ENCODE measurements at places on chromosomes 12 and 14. TPM values are rescaled to one million over a fixed set of nuclear protein-coding genes. Genes with fewer than 3 reads are reported as not detected.

- peak overlapping the region; percentile 93 for H3K27ac ChIP-seq
- peaks cover 3% of the 10 kb centered on the region for H3K36me3 ChIP-seq
- H3K4me1 ChIP-seq = peaks cover 45% of the 10 kb centered on the region
- H3K27me3 ChIP-seq = no peaks in the 10 kb centered on the region
Measured at GRCh38 chr12:22043943-22044342, 2.1 kb upstream of the CMAS start.

- H3K36me3 ChIP-seq = no peaks in the 10 kb centered on the region
- no peaks in the 10 kb centered on the region for H3K27me3 ChIP-seq
- peak overlapping the region; percentile 42 for H3K27ac ChIP-seq
- H3K4me3 ChIP-seq = peak overlapping the region; percentile 93
- DNase-seq = peak; percentile 29
Measured at GRCh38 chr12:124994437-124994975, 1.1 kb downstream of the BRI3BP start.

GRCh38 chr12:43453761-43454160 is 98.2 kb downstream of the ADAMTS20 start:
- no peak overlapping the region for H3K4me3 ChIP-seq
- H3K36me3 ChIP-seq = no peaks in the 10 kb centered on the region
- H3K4me1 ChIP-seq = no peaks in the 10 kb centered on the region
- DNase-seq = no peak

DNA sequence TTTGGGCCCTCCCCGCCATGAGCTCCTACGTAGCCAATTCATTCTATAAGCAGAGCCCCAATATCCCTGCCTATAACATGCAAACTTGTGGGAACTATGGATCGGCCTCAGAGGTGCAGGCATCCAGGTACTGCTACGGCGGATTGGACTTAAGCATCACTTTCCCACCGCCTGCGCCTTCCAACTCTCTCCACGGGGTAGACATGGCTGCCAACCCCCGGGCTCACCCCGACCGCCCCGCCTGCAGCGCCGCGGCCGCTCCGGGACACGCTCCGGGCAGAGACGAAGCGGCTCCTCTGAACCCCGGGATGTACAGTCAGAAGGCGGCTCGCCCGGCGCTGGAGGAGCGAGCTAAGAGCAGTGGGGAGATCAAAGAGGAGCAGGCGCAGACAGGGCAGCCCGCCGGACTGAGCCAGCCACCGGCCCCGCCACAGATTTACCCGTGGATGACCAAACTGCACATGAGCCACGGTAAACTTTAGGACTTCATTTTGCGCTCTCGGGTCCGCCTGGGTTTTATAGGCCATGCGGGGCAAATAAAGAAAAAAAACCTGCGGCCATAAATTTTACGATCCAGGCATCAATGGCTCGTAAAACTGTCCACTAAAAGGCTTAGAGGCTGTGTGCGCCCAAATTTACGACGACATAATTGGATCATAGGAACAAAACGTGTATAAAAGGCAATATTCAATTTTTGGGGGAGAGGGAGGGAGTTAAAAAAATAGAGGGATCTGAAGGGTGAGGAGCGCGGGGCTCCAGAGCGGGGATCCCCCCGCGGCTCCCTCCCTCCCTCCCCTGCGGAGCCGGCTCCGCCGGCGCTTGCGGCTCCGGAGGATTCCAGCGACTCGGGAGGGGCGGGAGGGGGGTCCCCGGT is 493 bp downstream of the HOXC5 start:
- peaks cover 20% of the 10 kb centered on the region for H3K36me3 ChIP-seq
- H3K4me1 ChIP-seq = peaks cover 11% of the 10 kb centered on the region
- peak; percentile 54 for DNase-seq
- no peak overlapping the region for H3K27ac ChIP-seq

GRCh38 chr12:65466911-65467310 is 188.4 kb downstream of the MSRB3 start:
- no peak for DNase-seq
- H3K4me3 ChIP-seq = no peak overlapping the region
- no peaks in the 10 kb centered on the region for H3K27me3 ChIP-seq
- H3K4me1 ChIP-seq = peaks cover 11% of the 10 kb centered on the region
- H3K27ac ChIP-seq = no peak overlapping the region

- no peak overlapping the region for H3K4me3 ChIP-seq
- no peaks in the 10 kb centered on the region for H3K36me3 ChIP-seq
- H3K4me1 ChIP-seq = peaks cover 1% of the 10 kb centered on the region
- DNase-seq = no peak
Measured at GRCh38 chr12:24724814-24725213, 224.1 kb downstream of the BCAT1 start.

DNA sequence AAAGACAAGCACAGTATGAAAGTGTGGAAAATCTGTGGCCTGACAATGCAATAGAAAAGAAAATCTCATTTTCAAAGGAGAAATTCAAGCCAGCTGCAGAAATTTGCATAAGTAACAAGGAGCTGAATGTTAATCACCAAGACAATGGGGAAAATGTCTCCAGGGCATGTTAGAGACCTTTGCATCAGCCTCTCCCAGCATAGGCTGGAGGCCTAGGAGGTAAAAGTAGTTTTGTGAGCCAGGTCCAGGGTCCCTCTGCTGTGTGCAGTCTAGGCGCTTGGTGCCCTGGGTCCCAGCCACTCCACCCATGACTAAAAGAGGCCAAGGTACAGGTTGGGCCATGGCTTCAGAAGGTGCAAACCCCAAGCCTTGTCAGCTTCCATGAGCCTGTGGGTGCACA is 58.3 kb downstream of the TESPA1 start:
- no peak overlapping the region for H3K4me3 ChIP-seq
- H3K27ac ChIP-seq = no peak overlapping the region
- no peak for DNase-seq
- no peaks in the 10 kb centered on the region for H3K27me3 ChIP-seq

DNA sequence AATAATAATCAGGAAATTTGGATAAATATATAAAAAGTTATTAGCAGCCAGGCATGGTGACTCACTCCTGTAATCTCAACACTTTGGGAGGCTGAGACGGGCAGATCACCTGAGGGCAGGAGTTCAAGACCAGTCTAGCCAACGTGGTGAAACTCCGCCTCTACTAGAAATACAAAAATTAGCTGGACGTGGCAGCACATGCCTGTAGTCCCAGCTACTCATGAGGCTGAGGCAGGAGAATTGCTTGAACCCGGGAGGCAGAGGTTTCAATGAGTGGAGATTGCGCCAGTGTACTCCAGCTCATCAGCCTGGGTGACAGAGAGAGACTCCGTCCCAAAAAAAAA is 64.5 kb downstream of the SYT1 start:
- no peaks in the 10 kb centered on the region for H3K36me3 ChIP-seq
- H3K4me3 ChIP-seq = no peak overlapping the region
- DNase-seq = peak; percentile 46
- H3K27ac ChIP-seq = peak overlapping the region; percentile 76

Gene MYF6
- not detected for total RNA-seq

Gene DLK1
- not detected for total RNA-seq

Gene TRMT5
- 15.7 TPM for total RNA-seq

Gene HCAR2
- not detected for total RNA-seq

Gene CFAP54
- 0.56 TPM for total RNA-seq

Gene TPPP2
- not detected for total RNA-seq

Gene KRT75
- total RNA-seq = not detected
